ENCODE measurements at places on chromosomes 1 and 21. TPM values are rescaled to one million over a fixed set of nuclear protein-coding genes. Genes with fewer than 3 reads are reported as not detected.

The C8B gene
- total RNA-seq: 0.13 TPM

The USP24 gene
- total RNA-seq: 62.5 TPM

The FMOD gene
- not detected for total RNA-seq

The PLEKHA6 gene
- total RNA-seq: 0.38 TPM

The IL20 gene
- not detected for total RNA-seq

The CFHR3 gene
- total RNA-seq: not detected

The AMY1B gene
- total RNA-seq: not detected

The OR14C36 gene
- not detected for total RNA-seq

The IGSF9 gene
- not detected for total RNA-seq

The ADGRL4 gene
- not detected for total RNA-seq

The MTMR11 gene
- total RNA-seq: 1.5 TPM

The PDZK1IP1 gene
- not detected for total RNA-seq

The TSPAN2 gene
- 4.0 TPM for total RNA-seq

The SLC35F3 gene
- total RNA-seq: not detected

- DNase-seq: no peak
Measured at GRCh38 chr1:81887421-81888144, 86.8 kb downstream of the ADGRL2 start.

DNA sequence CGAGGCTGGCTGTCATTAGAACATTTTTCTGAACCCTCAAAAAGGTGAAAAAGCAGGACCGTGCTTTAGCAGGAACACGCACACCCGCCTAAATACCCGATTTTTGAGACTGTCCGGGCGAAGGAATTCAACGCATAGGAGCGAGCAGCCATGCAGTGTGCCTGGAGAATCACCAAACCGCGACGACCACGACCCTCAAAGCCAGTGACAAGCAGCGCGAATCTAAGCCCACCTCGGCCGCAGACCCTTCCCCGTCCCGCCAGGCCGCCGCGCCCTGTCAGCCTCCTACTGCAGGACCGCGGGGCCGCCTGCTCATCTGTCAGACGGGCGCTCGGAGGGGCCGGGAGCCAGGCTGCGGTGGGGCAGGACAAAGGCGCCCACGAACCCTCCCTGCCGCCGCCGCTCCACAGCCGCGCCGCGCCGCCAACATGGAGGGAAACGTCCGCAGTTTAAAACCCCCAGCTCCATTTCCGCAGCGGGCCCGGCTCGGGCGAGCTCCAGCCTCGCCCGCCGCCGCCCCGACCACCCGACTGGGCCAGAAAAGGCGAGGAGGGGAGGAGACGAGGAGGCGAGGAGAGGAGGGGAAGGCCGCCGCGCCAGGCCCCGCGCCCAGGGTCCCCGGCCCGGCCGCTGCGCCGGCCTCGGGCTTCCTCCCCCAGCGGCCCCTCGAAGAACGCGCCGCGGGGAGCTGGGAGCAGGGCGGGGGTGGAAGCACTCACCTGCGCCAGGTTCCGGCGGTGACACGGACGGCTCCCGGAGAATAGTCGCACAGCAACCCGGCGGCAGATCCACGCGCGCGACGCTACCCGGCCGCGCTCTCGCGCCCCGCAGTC lies at the start of gene LBR:
LBR (minus strand) TSS at position 804 of the 833 bp plus-strand sequence. CDS start 3,963 bp downstream, outside the sequence.
- DNase-seq: no peak

DNA sequence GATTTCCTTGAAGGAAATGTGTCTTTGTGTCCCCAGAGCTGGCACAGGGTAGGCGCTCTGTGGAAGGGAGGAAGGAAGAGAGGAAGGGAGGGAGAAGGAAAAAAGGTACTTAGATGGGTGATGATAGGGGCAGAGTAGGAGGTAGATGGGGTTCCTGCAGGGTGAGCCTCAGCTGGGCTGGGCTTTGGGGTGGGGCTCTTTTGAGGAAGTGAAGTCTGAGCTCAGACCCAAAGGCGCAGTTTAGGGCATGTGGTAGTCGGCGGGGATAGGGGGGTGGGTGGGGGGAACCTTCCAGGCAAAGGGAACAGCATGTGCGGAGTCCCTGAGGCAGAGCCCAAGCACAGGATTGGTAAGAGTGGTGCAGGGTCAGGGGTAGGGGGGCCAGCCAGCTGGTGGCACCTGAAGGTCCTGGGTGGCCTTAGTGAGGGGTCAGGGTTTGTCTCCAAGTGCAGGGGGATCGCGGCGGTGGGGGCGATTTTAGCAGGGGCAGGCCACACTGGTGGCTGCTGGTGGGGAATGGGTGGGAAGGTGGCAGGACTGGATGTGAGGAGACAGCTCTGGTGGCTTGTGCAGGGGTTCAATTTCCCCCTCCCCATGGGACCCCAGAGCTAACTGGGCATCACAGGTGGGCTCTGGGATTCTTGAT lies 8.4 kb upstream of the HTR6 start:
- no peak for DNase-seq

DNA sequence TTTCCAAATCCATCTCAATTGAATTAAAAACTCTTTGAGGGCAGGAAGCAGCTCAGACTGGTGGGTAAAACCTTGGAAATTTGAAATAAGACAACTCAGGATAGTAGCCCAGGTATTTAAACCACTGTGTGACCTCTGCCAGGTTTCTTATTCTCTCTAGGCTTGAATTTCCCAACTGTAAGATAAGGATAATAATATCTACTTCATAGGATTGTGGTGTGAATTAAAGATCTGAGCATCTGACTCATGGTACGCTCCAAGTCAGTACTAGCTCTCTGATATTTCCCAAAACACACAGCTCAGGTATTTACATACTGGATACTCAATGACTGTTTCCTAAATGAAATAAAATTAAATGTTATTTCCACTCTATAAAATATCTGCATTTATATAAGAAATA lies 337.2 kb downstream of the LTN1 start:
- no peak for DNase-seq

DNA sequence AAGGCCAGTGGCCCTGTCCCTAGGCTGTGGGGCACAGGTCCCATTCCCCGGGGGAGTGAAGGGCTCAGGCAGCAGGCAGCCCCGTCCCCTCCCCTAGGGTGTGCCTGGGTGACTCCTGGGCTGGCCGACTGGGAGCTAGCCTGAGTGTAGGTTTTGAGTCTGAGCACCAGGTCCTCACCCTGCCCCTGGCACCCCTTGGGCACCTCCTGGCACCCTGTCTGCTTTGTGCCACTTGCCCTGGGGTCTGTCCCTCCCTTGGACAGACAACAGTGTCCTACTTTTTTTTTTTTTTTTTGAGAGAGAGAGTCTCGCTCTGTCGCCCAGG lies 24.2 kb downstream of the RRP1 start:
- DNase-seq: no peak

- peak; percentile 19 for DNase-seq
Measured at GRCh38 chr1:63557365-63557987, 34.2 kb downstream of the EFCAB7 start.

DNA sequence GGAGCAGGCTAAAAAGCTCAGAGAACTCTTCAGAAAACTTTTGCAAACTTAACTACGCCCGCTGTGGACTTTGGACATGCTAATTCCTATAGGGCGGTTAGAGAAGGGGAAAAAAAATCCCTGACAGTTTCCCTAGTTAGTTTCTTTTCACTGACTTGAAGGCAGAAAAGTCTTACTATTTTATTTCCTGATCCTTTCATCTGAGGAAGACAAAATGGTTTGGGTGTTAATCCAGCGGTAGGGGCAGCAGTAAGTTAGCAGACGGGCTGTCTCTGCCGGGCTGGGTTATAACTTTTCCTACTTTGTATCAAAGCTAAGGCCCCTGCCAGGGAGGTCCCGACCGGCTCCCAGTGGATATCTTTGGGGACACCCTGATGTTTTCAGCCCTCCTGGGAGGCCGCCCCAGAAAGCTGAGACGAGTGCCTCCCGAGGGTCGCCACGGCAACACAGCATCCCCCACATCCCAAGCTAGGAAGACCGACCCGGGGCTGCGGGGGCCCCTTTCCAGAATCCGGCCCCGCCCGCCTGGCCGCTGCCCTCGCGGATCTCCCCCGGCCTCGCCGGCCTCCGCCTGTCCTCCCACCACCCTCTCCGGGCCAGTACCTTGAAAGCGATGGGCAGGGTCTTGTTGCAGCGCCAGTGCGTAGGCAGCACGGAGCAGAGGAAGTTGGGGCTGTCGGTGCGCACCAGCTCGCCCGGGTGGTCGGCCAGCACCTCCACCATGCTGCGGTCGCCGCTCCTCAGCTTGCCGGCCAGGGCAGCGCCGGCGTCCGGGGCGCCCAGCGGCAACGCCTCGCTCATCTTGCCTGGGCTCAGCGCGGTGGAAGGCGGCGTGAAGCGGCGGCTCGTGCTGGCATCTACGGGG lies 162.6 kb downstream of the RUNX1 start:
- DNase-seq: no peak

- DNase-seq: no peak
Measured at GRCh38 chr1:161100556-161100955, 2.4 kb downstream of the KLHDC9 start.

GRCh38 chr1:110570901-110571300 lies 35.3 kb downstream of the KCNA2 start:
- no peak for DNase-seq

- DNase-seq: no peak
Measured at GRCh38 chr1:8740034-8740449, 77.4 kb downstream of the RERE start.

DNA sequence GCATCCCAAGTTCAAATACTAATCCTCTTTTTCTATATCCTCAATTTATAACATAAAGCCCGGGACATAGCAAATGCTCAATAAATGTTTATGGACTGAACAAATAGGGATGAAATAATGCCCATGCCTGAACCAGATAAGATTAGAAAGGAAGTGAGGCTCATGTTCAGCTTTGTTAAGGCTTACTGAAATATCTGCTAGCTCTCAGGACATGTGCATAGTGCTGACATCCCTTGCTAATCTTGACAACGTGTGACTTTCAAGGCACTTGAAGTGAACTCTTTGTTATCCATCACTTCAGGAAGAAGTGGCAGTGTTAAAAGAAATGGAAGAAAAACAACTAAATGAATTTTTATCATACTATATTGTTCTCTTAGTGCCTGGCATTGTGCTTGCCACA lies 260.3 kb upstream of the SGIP1 start:
- no peak for DNase-seq

DNA sequence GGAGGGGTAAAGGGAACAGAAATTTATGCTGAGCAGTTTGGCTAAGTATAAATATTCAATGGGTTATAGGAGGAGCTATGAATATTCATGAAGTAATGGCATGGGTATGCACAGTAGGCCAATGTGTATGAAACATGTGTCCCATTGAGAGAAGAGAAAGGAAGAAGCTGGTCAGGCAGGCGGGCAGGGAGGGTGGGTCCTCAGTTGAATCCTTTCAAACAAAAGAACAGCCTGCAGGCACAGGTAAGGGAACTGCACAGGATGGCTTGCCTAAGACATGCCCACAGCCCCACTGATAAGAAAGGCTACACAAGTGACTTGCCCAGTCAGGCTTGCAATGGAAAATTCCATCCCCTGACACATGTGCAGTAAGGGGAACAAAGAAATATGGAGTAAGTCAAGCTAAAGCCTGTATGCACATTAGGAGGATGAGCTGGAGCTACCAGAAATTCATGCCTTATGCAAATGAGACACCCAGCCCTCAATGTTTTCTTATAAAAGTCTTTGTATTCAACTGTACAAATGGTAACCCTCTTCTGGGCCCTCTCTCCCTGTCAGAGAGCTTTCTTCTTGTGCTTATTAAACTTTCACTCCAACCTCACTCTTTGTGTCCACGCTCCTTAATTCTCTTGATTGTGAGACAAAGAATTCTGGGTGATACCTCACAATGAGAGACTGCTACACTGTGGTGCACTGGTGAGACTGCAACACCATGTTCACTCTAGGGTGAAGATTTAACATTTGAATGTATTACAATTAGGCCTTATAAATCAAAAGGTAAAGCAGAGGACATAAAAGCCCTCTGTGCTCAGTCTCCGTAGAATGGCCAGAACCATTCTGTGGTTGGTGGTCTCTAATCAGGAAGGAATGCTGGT lies 96.5 kb downstream of the ATP1B1 start:
- DNase-seq: no peak

DNA sequence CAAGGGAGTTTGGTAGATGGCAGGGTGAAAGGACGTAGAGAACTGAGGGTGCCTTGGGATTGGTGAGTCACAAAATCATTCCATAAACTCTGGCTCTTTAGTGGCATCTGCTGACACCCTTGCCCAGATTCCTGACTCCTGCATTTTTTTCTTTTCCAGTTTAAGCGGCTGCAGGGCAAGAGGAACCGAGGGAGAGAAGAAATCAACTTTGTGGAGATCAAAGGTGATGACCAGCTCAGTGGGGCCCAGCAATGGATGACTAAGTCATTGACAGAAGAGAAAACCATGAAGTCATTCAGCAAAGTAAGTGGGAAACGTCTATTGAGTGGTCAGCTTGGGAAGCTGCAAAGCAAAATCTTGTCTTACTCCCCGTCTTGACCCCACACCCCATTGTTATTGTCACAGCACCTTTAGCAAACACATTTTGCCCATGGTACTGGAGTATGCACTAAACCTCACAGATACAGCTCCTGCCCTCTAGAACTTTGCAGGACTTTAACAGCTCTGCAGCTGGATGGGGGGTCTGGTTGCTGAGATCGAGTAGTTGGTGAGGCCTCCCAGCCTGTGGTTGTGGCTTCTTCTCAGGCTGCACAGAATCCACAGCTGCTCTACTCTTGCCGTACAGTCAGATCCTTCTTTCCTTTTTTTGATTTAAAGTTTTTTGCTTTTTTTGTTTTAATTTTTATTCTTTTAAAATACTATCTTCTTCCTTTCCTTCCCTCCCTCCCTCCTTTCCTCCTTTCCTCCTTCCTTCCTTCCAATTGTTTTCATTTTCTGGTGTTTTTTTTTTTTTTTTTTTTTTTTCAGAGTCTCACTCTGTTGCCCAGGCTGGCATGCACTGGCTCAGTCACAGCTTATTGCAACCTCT lies 21.9 kb downstream of the SH2D2A start:
- DNase-seq: no peak

DNA sequence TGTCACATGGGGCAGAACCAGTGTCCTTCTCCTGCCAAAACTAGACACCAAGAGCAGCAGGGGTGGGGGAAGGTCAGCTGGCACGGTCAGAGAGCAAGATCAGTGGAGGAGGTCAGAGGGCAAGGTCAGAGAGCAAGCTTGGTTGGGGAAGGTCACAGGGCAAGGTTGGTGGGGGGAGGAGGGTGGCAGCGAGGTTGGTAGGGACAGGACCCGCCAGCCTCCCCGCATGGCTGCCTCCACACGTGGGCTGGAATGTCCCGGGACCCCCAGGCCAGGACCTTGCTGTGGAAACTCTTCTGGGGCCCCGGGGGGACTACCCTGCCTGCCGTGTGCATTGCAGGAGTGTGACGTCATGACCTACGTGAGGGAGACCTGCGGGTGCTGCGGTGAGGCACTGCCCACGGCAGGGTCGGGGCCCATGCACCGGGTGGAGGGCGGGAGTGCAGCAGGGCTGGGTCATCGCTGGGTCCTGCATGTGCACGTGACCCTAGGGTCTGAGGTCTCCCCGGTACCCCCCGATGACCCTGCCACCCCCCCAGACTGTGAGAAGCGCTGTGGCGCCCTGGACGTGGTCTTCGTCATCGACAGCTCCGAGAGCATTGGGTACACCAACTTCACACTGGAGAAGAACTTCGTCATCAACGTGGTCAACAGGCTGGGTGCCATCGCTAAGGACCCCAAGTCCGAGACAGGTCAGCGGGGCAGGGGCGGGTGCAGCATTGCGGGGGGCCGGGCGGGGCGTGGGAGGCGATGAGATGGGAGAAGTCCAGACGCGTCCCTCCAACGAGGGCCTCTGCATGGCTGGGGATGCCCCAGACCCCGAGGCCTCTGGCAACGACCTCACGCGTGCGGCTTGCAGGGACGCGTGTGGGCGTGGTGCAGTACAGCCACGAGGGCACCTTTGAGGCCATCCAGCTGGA lies 27.3 kb downstream of the COL6A2 start:
- no peak for DNase-seq

Measured in T-cell (primary cell).